ENCODE measurements at places on chromosomes 1 and 21.

DNA sequence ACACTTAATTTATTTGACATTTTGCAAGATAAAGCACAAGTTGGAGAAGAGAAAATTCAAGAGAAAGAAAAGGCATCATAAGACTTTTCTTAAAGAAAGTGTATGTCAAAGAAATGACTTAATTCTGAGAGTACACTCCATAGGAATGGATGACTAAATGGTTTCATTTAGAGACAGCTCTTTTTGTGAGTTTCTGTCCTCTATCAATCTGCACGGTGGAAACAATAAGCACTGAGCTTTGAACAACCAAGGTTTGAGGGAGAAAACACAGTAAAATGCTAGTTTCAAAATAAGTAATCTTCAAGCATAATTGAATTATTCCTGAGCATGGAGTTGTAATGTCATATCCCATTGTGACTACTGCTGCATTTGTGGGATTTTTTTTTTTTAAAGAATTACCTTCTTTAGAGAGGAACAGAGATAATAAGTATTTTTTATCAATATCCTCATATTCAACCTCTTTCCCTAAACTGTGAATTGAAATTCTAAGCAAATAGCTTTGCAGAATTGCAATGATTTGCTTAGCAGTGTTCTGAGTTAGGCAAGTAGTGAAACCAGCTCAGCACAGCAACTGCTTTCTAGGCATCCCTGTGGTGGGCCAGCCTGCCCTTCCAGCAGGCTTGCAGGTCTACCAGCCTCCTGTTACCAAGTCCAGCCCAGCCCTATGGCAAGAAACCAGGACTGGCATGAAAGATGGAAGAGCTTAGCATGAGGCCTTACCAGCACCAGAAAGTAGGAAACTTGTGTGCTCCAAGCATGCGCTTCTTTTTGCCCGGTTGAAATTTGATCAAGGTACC lies 38.2 kb downstream of the KCNJ6 start:
- DNase-seq: no peak

- DNase-seq: no peak
Observed at GRCh38 chr1:151001602-151002001, 5.1 kb downstream of the MINDY1 start.

- no peak for DNase-seq
Observed at GRCh38 chr1:230171356-230172015, 104.4 kb downstream of the GALNT2 start.

DNA sequence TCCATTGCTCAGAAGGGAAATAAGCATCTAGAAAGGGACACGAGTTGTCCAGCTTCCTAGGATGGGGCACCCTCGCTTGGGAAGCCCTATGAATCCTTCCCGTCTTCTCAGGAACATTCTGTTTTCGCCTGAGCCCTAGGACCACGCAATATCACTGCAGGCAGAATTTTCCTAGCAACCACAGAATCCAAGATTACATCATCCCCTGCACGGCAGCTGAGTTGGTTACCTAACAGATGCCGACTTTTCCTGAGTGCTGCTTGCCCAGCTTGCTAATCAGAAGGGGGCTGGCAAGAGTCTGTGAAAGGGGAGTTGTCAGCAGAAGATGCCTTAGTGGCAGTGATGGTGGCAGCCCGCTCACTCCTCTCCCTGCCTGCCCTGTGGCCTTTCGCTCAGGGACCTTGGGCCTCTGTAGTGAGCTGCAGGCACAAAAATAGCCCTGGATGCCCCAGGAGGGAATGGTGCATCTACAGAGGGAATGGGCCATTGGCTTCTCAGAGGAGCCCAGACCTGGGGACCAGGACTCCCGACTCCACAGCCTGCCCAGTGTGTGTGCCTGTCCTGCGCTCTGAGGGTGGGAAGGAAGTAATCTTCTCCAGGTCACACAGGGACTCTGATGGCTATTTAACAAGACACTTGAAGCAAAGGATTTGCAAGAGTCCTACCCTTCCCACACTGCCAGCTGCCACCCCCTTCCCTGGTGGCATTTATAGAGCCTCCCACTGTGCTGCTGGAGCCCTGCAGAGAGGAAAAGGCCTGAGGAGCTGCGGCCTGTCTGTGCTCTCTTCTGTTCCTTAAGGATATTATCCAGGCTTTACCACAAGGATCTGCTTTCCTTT lies 28.9 kb upstream of the CLSTN1 start:
- no peak for DNase-seq

DNA sequence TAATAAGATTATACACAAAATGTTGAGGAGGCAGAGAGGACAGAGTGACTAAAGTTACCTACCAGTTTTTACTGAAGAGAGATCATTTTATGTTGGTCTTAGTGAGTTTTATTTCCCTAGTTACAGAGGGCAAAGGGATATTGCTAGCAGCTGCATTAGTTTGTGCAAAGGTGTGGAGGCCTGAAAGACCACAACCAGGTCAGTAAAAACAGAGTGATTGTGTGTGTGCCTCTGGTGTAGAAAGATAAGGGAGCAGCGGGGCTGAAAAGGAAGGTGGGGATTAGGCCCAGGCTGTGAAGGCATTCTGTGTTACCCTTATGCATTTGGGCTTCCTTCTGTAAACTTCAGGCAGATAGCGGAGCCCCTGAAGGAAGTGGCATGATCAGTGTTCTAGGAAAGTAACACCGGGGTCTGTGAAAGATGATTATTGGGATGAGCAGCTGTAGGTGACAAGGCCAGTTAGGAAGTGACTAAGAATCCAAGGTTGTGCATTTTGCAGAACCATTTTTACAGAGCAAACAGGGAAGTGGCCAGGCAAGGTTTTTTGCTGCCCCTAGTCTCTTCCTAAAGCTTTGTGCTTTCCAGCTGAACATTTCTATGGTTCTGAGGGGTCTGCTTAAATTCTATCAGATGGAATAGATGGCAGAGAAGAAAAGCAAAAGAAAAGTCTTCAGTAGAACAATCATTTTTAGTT lies 3.7 kb downstream of the GADD45A start:
- no peak for DNase-seq

DNA sequence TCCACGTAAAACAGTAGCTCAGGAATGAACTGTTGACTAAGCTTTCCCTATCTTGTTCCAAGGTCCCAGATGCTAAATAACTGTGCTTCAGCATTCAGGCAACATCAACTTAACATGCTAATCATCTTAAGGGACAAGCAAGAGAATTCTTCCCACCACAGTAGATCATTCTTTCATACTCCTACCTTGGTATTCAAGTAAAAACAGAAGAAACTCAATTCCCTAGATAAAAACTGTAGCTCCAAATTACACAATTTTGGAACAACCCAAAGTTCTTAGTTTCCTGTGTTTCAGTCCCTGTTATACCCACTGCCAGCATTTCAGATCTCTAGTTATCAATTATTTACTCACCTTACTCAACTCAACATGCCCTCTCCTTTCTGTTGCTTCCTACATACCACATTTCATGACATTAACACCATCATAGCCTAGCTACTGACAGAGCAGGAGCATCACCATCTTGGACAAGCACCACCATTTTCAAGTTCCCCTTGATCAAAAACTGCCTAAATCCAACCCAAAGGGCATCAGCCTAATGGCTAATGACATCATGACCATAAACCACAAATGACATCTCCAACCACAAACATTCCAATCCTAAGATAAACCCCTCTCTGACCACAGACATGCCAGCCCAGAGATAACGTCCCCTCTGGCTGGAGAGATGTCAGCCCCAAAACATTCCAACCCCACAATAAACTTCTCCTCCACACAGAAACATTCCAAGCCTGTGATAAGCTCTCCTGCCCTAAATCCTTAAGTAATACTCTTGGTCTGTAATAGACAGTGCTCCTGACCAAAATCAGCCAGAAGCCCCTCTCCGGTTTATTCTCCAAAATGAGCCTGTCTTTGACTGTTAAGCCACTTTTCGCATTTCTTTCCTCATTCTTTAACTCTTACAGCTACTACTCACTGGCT lies 191.2 kb downstream of the RERE start:
- DNase-seq: no peak
